ENCODE measurements at places on chromosomes 5 and 9.

DNA sequence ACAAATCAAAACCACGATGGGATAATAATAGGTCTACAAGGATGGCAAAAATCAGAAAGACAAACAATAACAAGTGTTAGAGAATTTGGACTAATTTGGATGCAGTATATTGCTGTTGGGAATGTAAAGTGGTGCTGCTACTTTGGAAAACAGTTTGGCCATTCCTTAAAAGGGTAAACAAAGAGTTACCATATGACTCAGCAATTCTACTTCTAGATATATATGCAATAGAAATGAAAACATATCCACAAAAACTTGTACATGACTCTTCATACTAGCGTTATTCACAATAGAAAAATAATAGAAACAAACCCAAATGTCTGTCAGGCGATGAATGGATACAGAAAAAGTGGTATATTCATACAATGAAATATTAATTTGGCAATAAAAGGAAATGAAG lies 58.3 kb downstream of the JAK2 start:
- no peak for DNase-seq

- DNase-seq: no peak
Measured at GRCh38 chr5:14756478-14756877, 92.0 kb downstream of the OTULIN start.

DNA sequence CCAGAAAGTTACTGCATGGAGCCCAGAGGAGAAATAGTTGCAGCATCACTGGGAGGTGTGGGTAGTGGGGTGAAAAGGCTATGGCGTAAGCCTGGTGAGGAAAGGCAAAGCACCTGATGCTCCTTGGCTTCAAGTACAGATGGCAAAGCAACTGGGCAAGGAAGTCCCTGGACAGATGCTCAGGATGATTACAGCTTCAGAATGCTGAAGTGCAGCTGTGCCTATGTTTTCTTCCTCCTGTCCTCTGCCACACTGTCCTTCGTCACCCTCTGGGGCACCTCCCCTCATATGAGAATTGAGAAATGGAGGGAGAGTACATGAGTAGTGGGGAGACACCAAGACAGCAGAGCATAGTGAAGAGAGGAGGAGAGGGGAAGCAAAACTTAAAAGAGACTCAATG lies 328.0 kb downstream of the PDE4D start:
- DNase-seq: no peak

DNA sequence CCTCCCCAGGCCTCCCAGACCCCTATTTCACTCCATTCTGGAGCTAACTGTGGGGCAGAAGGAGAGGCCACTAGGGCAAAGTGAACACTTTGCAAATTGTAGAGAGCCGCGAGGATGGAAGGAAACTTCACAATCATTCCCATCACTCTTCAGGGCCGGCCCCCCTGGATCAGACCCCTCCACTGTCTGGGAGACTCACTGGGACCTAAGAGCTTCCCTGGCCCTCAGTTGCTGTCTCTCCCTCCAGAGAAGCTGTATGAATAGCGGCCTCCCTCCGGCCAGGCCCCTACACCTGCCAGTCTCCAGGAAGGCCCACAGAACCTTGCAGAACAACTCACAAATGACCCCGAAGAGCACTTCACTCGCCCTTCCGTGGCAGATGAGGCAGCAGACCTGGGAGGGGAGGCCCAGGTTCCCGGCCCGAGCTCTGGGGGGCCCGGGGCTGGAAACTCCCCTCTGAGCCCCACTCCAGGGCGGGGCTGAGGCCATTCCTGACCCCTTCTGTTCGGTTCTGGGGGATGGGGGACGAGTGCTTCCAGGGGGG lies 141.9 kb upstream of the IER5L start:
- no peak for DNase-seq

DNA sequence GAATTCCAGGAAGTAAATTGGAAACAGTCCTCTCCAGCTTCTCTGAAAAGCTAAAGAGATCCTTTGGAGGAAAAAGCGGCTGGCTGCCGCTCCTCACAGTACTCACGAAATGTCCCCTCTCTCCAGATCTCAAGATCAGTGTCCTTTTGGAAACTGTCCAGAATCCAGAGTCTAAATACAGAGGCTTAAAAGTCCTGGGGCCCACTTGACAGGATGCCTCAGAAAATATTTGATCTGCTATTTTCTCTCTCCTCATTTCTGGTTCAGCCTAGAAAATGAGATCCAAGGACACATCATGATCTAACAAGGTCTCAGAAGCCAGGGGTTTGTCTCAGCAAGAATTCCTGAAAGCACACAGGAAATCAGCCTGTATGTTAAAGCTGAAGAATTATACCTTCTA lies 7.2 kb downstream of the C1QTNF2 start:
- DNase-seq: no peak

- DNase-seq: no peak
Measured at GRCh38 chr9:133786371-133786753, 48.2 kb upstream of the SARDH start.

DNA sequence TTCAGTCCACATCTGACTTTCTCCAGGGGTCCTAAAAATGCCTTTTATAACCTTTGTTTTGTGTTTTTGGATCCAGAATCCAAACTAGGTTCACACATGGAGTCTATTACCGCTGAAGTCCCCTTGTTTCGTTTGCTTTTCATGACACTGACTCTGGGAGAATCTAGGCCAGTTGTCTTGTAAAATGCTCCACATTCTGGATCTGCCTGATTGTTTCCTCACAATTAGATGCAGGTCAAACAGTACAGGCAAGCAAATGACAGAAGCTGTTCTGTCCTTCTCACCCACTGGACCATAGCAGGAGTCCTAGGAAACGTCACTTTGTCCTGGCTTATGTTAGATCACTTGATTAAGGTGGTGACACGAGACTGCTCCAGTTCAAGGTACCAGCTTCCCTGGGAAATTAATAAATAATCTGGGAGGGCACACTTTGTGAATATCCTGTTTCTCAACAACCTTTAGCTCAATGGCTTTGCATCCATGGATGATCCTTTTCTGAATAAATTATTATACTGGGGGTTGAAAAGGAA lies 34.1 kb downstream of the FABP6 start:
- no peak for DNase-seq

GRCh38 chr5:53940921-53941320 lies 369.5 kb downstream of the ARL15 start:
- DNase-seq: no peak

GRCh38 chr5:172694541-172694940 lies 53.5 kb downstream of the NEURL1B start:
- no peak for DNase-seq

GRCh38 chr5:149651686-149652085 lies 70.4 kb downstream of the ARHGEF37 start:
- no peak for DNase-seq

- DNase-seq: no peak
Measured at GRCh38 chr9:83511051-83511450, 27.1 kb downstream of the FRMD3 start.

DNA sequence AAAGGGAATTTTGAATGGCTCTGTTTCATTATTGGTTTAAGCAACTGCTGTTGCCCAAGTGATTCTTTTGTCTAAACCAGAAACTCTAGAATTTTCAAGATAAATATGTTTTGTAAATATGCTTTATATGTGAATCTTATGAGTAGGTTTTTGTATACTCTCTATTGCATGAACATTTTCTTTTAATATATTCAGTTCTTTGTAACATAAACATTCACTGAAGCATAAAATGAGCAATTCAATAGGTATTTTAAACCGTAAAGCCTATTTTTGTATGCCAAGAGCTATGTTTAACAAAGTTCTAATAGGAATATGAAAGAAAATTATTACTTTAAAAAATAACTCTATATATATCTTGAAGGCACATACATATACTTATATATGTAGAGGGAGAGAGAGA lies 293.1 kb downstream of the PSAT1 start:
- DNase-seq: no peak

DNA sequence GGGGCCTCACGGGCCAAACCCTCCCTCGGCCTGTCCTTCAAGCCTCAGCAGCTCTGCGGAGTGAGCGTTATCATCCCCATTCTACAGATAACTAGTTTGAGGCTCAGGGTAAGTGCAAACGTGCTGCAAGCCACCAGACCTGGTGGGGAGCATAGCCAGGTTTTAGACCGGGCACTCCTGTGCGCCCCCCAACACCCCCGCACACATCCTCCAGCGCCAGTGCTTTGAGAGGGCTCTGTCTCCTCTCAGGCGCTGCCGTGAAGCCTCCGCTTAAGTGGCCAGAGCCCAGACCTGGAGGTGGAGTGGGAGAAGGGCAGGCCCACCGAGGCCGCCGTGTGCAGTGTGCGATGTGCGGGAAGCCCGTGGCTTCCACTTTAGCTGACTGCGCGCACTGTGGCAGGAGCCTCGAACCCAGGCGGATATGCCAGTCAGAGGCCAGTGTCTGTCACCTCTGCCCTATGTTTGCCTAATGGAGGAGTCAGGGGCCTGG lies 1.6 kb upstream of the MGAT1 start:
- no peak for DNase-seq

DNA sequence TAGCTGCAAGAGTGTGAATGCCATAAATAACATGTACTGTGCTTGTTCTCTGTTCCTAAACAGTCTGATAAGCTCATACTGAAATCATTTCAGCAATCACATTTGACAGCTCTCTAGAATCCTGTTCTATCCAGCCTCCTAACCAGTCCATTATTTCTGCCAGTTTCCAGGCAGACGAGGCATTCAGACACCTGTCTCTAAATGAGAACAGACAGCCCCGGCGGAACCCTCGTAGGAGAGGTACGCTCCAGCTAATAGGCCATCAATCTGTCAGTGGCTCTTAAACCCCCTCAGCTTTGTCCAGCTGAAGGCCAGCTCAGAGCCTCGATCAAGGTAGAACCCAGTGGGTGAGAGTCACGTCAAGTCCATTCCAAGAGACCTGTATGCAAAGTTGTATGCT lies 272.3 kb downstream of the GLIS3 start:
- DNase-seq: no peak

DNA sequence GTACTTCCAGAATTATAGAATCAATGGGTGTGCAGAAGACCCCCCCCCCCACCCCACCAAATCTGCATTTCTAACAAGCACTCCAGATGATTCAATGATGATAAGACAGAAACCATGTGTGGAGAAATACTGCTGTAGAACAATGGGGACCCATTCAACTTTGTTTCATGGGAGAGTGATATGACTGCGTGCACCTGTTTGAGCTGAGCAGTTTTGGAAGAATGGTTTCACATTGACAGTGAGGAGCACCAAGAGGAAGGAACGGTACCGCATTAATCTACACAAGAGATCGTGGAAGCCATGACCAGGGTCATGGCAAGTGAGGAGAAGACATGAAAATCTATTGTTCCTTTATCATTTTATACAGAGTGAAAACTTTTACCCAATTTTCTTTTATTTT lies 202.7 kb downstream of the CD180 start:
- DNase-seq: no peak

DNA sequence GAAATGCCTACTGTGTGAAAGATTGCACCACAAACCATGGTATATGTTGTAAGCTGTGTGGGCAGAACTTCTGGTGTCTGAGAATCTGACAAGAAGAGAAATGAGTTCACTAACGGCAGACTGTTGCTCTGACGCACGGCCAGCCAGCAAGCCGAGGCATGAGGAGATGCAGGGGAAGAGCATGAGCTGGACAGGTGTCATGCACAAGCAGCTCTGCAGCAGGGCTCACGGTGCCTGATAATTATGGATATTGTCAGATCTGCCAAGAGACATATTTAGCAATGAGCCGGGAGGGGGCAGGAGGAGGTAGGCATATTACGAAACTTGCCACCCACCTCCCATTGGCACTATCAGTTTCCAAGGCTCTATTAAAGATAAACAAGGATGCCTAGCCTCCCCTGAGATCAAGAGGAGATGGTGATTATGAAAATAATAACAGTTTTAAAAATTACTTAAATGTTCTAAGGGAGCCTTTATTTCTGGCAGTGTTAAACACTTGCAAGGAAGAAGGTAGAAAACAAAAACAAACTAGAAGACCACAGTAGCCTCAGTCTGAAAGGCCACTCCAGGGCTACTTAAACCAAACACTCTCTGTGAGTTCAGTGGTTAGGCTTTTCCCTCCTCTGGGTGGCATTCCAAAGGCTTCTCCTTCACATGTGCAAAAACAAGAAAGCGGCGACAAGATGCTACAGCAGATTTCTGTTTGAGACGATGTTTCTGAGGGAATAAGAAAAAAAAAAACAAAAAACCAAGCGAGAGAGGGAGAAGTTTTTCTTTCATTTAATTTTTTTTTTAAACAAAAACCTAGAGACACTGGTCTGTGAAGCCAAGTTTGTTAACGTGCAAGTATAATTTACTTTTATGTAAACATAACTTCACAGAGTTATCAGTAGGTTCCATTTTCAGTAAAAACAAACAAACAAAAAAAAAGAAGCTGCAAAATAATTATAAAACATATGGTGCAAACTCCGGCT lies 339.5 kb downstream of the BNC2 start:
- DNase-seq: no peak

- no peak for DNase-seq
Measured at GRCh38 chr5:124262991-124263571, 483.4 kb downstream of the ZNF608 start.

GRCh38 chr5:151005950-151006576 lies 14.3 kb upstream of the GPX3 start:
- no peak for DNase-seq

GRCh38 chr5:135249658-135250057 lies 149.4 kb downstream of the MACROH2A1 start:
- no peak for DNase-seq

GRCh38 chr5:151414536-151414935 lies 32.9 kb upstream of the SLC36A1 start:
- no peak for DNase-seq

DNA sequence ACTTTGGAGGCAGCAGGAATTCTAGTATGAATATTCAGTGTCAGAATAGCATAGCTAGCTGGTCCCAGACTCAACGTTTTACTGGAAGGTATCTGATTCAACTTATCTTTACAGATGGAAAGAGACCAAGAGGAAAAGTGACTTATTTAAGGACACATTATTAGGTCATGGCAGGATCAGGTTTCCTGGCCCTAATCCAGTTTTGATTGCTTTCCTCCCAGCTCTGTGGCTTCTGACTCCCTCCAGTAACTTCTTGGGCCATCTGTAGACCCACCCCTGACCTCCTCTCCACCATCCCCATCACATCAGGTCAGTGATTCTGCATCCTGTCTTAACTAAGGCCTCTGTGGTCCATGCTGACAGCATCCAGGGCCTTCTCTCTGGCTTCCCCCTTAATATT lies 38.4 kb downstream of the SH3TC2 start:
- no peak for DNase-seq
